Putamen (tissue), 1 donor: ENCODE measurements at places on chromosomes 16 and 17.

DNA sequence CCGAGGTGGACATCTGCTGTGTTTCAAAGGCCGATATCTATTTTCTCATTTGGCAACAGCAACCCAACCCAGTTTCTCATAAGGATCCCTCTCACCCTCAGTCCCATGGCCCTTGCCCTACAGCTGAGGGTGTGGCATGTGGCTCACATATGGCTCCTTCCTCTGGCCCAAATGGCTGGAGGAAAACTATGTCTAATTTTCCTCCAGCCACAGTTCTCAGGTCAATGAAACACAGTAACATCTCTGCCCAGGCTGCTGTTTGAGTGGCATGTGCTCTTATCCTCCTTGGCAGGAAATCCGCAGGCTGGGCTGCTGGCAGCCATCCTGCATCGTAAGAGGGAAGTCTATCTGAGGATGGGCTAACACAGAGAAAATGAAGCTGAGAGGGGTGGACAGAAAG, 24.1 kb downstream of the SERPINF1 start:
- no peak for DNase-seq

DNA sequence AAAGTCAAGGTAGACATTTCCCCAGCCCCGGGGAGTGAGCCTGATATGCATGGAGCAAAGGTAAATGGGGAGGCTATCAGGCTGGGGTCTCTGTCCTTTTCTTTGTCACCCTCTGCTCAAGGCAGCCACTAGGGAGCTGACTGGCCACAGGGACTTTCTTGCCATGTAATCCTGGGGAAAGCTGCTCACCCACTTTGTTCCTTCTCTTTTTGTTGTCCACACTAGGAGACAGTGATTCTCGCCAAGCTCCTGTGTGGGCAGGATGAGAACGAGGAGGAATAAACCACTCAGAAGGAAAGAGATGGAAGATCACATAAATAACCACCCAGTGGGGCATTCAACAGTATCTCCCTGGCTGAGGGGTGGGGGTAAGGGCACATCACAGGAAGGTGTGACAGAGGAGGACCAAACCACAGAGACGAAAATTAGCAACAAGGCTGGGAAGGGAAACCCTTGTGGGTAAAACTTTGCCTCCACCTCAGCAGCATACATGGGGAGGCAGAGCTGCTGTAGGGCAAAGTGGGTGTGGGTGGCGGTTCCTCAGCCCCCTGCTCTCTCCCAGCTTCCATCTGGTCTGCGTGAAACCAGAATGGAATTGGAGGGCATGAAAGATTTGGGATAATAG, 26.2 kb upstream of the CCL1 start:
- DNase-seq, result no peak

- DNase-seq, result no peak
Observed at GRCh38 chr16:49466529-49466831, 92.9 kb downstream of the C16orf78 start.

GRCh38 chr17:14474591-14474990, 173.7 kb downstream of the HS3ST3B1 start:
- DNase-seq, result no peak

- no peak for DNase-seq
Observed at GRCh38 chr16:24129412-24129918, 126.7 kb upstream of the CACNG3 start.

GRCh38 chr16:278863-279366, 1.5 kb upstream of the ARHGDIG start:
- DNase-seq, result no peak

DNA sequence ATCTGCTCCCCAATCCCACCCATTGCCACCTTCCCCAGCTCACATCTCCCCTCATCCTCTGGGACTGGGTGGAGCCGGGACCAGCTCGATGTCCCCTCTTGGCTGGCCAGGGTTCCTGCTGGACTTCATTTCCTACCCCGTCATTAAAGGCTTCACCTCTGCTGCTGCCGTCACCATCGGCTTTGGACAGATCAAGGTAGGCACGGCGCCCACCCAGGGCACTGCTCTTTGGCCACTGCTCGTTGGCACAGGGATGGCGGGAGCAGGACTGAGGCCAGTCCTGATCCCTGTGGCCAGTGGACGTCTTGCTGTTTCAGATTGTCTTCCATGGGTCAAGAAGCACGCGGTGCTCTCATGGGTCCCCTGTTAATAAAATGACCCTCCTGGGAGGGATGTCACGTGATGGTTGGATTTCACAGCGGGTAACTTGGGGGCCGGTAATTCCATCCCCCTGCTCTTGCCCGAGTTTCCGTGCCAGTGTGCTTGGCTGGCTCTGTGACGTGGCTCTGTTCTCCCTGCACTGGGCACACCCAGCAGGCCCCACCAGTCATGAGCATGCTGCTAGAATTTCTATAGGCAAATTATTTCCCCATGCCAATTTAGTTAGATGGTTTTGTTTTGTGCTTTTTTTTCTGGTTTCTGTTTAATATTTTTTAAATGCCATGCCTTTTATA, 3.1 kb downstream of the SLC26A11 start:
- DNase-seq, result no peak

GRCh38 chr16:64094992-64095634, 1026.8 kb downstream of the CDH11 start:
- DNase-seq, result no peak
